Airway epithelial cell (primary cell): ENCODE measurements at places on chromosomes 2 and 18. TPM values are rescaled to one million over a fixed set of nuclear protein-coding genes. Genes with fewer than 3 reads are reported as not detected.

The NYAP2 gene
- total RNA-seq = not detected in 2 replicates

The RTP5 gene
- total RNA-seq = not detected in 2 replicates

The ARL4C gene
- total RNA-seq = 24.6 and 32.6 TPM in 2 replicates

The DPP4 gene
- 0.35 and 0.60 TPM in 2 replicates for total RNA-seq

The STARD6 gene
- total RNA-seq = 0.51 TPM in 1 of 2 replicates, not detected in the other

The CFC1 gene
- total RNA-seq = not detected in 2 replicates

The AFF3 gene
- total RNA-seq = 0.14 and 0.28 TPM in 2 replicates

The DCDC2C gene
- not detected in 2 replicates for total RNA-seq

The TWIST2 gene
- total RNA-seq = 10.0 and 14.7 TPM in 2 replicates

The GALM gene
- 4.5 and 8.6 TPM in 2 replicates for total RNA-seq

The ANKMY1 gene
- 5.9 and 6.9 TPM in 2 replicates for total RNA-seq

The CXCR1 gene
- total RNA-seq = not detected in 2 replicates

The ARHGEF33 gene
- 0.14 and 0.33 TPM in 2 replicates for total RNA-seq

The LONRF2 gene
- not detected in 2 replicates for total RNA-seq

The REG3G gene
- not detected in 2 replicates for total RNA-seq

The TDRD15 gene
- not detected in 2 replicates for total RNA-seq

The CAB39 gene
- 60.1 and 71.4 TPM in 2 replicates for total RNA-seq

The MROH2A gene
- not detected in 2 replicates for total RNA-seq

The MOCOS gene
- total RNA-seq = 1.2 and 2.9 TPM in 2 replicates

The MAP3K19 gene
- total RNA-seq = not detected in 2 replicates

The CCDC74A gene
- 9.3 and 12.1 TPM in 2 replicates for total RNA-seq

The ATP6V1C2 gene
- total RNA-seq = 0.09 and 0.42 TPM in 2 replicates

The GREB1L gene
- 1.5 and 1.7 TPM in 2 replicates for total RNA-seq

The B3GNT7 gene
- 0.28 and 0.85 TPM in 2 replicates for total RNA-seq

The SMCHD1 gene
- total RNA-seq = 15.0 and 24.1 TPM in 2 replicates
